ENCODE measurements at places on chromosomes 5 and 9.

DNA sequence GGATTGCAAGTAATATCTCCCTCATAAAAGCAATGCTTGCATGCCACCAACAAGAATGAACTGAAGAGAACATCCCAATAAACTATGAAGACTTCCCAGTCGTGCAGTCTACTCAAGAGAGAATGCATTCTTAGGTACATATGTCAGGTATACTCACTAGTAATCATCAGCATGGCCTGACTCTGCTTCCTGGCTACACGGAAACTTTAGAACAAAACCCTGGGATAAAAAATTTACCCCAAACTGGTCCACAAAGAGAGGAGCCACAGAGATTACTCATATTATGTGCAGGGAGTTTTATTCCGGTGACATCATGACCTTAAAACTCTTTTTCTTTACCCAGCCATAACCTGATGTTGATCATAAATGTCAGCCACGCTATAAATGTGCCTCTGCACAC, 57.5 kb upstream of the PAPPA start:
- no peak for DNase-seq

DNA sequence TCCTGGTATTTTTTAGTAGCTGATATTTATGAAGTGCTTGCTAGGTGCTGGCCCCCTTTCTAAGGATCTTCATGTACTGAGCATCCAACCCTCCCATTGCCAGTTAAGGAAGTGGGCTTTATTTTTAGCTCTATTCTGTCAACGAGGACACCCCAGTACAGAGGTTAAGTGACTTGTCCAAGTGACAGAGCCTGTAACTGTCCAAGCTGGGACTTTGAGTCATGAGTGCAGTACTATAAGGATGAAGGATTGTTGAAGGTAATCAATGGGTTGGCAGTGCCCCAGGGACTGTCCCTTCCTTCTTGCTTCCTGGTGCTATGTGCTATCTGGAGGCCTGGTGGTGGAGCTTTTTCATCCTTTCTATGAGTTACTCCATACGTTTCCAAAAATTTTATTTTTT, 18.0 kb upstream of the FABP6 start:
- DNase-seq, result no peak

- no peak for DNase-seq
These were observed 25.4 kb downstream of the SERINC5 start for GRCh38 chr5:80230269-80230992.

DNA sequence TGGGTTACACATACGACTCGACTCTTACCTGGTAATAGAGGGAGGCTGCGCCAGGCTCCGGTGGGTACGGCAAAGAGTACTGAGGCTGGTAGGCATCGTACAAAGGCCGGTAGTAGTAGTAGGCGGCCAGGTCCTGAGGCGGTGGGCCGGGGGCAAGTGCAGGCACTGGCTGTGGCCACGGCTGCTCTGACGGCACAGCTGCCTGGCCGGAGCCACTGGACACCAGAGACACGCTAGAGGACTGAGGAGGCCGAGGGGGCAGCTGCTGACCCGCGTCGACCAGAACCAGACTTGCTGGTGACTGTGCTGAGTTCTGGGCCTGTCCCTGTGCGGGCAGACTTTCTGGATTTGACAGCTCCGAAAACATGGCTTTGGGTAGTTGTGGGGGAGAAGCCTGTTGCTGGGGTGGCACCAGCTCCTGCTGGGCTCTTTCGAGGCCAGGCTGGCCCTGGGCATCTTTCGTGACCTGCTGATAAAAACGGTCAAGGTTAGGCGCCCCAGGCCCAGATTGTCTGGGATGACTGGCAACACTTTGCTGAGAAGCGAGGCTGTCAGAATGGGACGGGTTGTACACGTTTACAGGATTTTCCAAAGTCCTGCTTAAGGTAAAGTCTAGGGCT, 8.7 kb downstream of the SEC16A start:
- no peak for DNase-seq

GRCh38 chr5:147515269-147515668, 5.4 kb upstream of the DPYSL3 start:
- no peak for DNase-seq

DNA sequence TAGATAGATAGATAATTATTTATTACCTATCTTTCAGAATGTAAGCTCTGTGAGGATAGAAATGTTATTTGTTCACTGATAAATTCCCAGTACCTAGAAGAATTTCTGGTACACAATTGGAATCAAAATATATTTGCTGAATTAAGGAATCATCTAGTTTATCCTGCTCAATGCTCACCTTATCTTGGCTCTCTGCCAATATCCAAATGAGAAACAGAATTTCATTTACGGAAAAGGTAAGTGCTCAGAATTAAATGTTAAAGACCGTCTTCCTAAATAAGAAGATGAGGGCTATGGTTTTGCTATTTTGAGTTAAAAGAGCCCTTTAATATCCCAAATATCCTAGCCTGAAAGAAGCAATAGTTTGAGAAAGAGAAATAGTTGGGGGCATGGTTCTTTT, 232.1 kb upstream of the PDE4D start:
- DNase-seq, result no peak

GRCh38 chr9:4530375-4530774, 40.1 kb downstream of the SLC1A1 start:
- no peak for DNase-seq

GRCh38 chr5:98443881-98444280, 329.6 kb upstream of the RGMB start:
- no peak for DNase-seq

DNA sequence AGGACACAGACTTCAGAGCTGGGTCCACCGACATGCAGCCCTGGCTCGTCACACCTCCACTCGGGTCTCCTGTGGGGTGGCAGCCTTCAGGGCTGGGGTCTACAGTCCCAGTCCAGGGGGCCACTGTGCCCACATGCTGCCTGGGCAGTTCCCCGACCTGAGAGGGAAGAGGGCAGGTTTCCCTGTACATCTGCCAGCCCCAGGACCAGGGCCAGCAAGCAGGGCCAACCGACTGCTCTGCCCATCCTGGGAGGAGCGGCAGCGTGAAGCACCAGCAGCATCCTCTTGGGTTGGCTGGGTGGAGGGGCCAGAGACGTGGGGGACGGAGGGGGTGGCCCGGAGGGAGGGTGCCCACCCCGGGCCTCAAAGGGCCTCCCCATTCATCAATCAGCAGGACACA, 120.6 kb upstream of the SARDH start:
- no peak for DNase-seq

GRCh38 chr5:154367101-154367500, 78.7 kb upstream of the SAP30L start:
- DNase-seq, result no peak

- no peak for DNase-seq
These were observed 171.6 kb downstream of the FAM174A start for GRCh38 chr5:100706776-100707175.

DNA sequence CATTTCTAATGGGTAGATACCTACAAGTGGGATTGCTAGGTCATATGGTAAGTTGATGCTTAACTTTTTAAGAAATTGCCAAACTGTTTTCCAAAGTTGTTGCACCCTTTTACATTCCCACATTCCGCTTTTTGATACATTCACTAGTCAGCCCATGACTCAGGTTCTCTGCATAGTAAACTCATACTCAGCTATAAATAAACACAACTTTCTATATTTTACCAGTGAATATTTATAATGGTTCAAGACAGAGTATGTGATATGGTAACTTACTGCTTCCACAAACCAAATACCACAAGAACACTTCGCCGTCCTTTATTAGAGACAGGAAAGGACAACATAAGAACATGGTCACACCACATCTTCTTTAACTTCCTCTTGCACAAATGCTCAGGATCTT, 54.0 kb downstream of the PLPP1 start:
- no peak for DNase-seq
